Activated CD8-positive, alpha-beta memory T cell treated with anti-CD3 and anti-CD28 coated beads, Interleukin-2, amount 10 ng/mL, durations not matched to agents 7 days and 5 days (primary cell): ENCODE measurements at places on chromosomes 5 and 9.

DNA sequence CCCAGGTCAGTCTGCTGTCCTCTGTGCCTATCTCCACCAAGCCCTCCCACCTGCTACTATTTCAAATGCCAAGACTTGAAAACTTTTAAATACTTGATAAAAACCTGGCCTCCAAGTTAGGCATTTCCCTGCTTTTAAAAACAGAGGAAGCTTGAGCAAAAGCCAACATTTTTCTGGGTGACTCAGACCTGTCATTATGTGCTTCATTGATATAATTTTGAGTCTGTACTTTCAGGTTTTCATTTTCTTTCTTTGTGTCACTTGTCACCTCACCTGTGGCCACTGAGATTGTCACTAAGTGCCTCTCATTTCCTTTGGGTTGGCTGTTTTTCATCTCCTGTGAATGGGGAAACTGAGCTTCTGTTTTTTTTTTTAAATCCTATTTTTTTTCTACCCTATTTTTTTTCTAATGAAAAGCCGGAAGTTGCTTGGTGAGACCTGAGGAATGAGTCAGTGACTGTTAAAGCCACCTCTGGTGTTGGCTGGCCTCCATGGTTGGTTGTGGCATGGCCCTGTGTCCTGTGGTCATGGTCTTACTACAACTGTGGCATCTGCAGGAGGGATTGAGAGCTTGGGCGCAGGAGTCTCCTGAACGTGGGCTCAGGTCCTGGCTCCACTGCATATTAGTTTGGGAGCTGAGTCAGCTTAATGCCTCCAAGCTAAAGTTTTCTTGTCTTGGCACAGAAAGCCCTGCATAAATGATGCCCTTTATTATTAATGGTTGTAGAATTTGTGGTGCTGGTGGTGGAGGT is 56.7 kb downstream of the ARHGAP26 start:
- peak overlapping the region; percentile 33 for H3K27ac ChIP-seq
- peaks cover 4% of the 10 kb centered on the region for H3K36me3 ChIP-seq
- H3K4me3 ChIP-seq, result no peak overlapping the region
- peaks cover 76% of the 10 kb centered on the region for H3K4me1 ChIP-seq

DNA sequence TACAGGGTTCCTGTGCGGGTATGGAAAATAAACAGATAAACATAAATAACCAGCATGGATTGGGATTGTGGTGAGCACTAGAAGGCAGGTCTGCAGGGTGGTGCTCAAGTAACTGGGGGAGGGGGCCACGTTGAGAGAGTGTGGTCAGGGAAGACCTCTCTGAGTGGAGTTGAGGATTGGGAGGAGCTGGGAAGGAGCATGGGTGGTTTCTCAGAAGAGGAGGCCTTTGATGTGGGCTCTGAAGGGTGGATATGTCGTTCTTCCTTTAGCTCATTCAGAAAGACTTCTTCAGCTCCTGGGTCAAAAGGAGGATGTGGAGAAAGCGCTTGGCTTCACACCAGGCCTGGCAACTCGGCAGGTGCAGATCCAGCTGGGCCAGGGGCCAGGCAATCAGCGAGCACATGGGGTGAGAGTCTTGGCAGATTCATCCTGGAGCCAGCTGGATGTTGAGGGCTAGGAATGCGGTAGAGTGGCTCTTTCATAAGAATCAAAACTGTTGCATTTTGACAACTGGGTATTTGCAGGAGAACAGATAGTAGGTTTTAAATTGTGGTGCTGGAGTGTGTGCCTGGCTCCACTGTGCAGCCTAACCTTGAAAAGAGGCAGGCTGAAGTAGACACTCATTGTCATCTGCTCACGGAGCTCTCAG is 71.7 kb downstream of the PCSK5 start:
- H3K27me3 ChIP-seq, result no peaks in the 10 kb centered on the region
- H3K4me1 ChIP-seq, result no peaks in the 10 kb centered on the region
- H3K27ac ChIP-seq, result no peak overlapping the region
- no peak for DNase-seq

DNA sequence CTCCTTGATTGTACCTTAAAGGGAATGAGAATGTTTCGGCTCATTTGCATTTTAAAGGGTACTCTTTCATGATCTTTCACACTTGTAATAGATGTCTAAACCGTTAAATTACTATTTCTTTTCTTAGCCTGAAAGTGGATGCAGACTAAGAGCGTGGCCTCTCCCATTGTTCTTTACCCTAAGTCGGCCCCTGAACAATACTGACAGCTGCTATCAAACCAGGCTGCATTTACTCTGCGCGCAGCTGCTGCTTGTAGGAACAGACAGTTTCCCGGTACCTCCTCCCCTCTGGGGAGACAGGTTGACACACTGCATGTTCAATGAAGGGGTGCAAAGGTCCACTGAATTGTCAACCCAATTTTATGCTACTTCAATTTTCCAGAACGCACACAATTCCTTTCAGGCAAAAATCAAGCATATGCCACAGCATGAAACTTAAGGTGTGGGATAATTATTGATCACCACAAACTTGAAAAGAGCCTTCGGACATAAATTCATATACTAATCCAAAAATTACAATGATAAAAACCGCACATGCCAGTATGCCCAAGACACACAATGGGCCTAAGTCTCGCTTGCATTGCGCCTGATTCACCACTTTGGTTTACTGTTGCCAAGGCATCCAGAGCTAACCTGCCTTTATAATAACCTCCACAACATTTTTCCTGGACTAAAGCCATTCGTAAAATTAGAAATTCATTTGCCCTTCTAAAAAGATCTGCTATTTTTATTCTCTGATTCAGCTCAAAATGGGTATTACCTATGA is 39.7 kb downstream of the TLE1 start:
- H3K4me1 ChIP-seq, result no peaks in the 10 kb centered on the region
- H3K4me3 ChIP-seq, result no peak overlapping the region
- no peaks in the 10 kb centered on the region for H3K36me3 ChIP-seq
- no peak for DNase-seq
- H3K27ac ChIP-seq, result no peak overlapping the region

- no peak overlapping the region for H3K27ac ChIP-seq
- no peak for DNase-seq
- no peaks in the 10 kb centered on the region for H3K27me3 ChIP-seq
- no peaks in the 10 kb centered on the region for H3K4me1 ChIP-seq
- no peak overlapping the region for H3K4me3 ChIP-seq
Measured at GRCh38 chr5:98099448-98100105, 673.9 kb upstream of the RGMB start.

- H3K27me3 ChIP-seq, result no peaks in the 10 kb centered on the region
- no peaks in the 10 kb centered on the region for H3K36me3 ChIP-seq
- no peak overlapping the region for H3K27ac ChIP-seq
- DNase-seq, result no peak
- H3K4me1 ChIP-seq, result no peaks in the 10 kb centered on the region
Measured at GRCh38 chr9:87381050-87381711, 116.5 kb upstream of the DAPK1 start.

DNA sequence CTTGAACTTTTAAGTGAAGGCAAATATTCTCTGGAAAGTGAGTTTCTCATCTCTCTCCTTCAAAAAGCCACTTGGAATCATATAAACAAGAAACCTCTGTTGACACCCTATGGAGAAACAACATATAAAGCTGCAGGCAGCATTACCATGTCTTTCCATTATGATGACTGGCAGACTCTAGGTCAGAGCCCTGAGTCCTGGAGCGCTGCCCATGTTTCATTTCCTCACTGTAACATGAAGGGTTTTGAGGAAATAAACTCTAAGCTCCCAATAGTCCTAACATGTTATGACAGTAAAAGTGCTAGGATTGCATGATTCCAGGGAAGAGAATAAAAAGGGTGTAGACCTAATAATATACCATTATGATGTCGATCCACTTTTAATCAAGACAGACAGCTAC is 220.6 kb downstream of the CTNND2 start:
- no peaks in the 10 kb centered on the region for H3K27me3 ChIP-seq
- DNase-seq, result no peak
- no peaks in the 10 kb centered on the region for H3K4me1 ChIP-seq
- no peak overlapping the region for H3K4me3 ChIP-seq

- H3K27me3 ChIP-seq, result no peaks in the 10 kb centered on the region
- DNase-seq, result no peak
- H3K27ac ChIP-seq, result no peak overlapping the region
- no peaks in the 10 kb centered on the region for H3K4me1 ChIP-seq
- H3K36me3 ChIP-seq, result no peaks in the 10 kb centered on the region
Measured at GRCh38 chr5:103541569-103541968, 21.0 kb downstream of the NUDT12 start.

DNA sequence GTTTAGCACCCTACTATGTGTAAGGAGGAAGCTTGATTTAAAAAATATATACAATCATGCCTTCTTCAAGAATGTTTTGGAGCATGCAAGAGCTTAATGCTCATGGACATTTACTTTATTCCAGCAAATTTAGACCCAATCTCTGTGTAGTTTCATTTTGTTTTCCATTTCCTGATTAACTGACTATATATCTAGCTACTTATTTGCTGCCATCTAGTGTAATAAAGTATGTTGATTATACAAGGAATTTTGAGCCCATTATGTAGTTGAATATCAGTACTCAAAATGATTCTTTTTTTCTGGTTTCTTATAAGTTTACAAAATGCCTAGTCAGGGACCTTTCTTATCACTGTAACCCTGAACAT is 100.0 kb upstream of the CCDC152 start:
- H3K4me1 ChIP-seq, result no peaks in the 10 kb centered on the region
- peaks cover 1% of the 10 kb centered on the region for H3K36me3 ChIP-seq
- H3K4me3 ChIP-seq, result no peak overlapping the region
- peaks cover 6% of the 10 kb centered on the region for H3K27me3 ChIP-seq
- no peak overlapping the region for H3K27ac ChIP-seq
- no peak for DNase-seq

DNA sequence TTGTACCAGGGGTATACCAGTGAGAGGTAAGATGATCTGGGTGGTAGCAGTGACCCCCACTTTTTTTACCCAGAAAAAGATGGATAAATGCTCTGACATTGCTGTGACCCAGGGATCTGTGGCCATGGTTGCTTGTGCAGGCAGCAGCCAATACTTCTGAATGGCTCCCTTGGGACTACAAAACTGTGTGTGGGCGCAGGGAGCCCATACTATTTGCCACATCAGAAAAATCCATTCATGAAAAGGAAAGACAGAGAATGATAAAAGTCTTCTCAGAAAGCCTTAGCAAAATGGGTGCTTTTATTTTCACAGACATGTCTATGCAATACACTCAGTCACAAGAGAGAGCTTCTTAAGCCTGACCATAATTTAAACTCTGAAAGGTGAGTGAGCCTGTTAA is 37.3 kb upstream of the ALDOB start:
- H3K36me3 ChIP-seq, result no peaks in the 10 kb centered on the region
- H3K4me3 ChIP-seq, result no peak overlapping the region
- no peaks in the 10 kb centered on the region for H3K4me1 ChIP-seq
- H3K27ac ChIP-seq, result no peak overlapping the region
- H3K27me3 ChIP-seq, result peaks cover 45% of the 10 kb centered on the region
